Left colon (tissue), 2 donors: ENCODE measurements at places on chromosomes 7 and 10. TPM values are rescaled to one million over a fixed set of nuclear protein-coding genes. Genes with fewer than 3 reads are reported as not detected.

DNA sequence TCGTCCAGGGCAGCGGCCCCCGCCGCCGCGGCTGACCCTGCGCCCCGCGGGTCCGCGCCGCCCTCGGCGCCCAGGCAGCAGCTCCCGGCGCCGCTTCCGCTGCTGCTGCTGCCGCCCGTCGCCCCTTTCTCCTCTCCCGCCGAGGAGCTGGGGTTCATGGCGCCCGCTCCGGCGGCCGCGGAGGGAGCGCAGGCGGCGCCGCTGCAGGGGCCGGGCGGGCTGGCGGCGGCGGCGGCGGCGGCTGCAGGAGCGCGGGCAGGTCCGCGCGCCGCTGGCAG, 286 bp downstream of the DGKI start:
- no peak for DNase-seq

DNA sequence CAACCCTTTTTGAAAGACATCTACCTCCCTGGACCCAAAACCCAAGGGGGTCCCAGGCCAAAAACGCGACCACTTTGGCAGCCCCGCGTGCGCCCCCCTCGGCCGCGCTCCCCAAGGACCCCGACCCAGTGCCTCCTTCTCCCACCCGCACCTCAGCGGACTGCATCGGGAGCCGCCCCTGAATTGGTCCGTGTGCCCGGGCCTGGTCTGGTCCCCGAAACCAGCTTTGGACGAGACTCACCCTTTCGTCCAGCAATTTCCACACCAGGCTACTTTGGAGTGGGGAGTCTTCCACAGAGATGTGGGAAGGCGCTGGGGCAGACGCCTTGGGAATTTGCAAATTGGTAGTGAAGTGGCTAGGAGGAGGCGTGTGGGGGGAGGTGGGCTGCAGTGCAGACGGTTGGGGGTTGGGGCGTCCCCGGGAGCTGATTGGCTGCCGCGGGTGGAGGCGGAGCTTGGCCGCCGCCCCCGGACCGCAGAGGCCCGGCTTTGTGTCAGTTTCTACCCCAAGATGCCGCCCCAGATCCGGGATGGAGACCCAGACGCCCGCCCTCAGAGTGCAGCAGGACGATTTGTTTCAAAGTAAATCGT, 16.9 kb downstream of the TCAF1 start:
- no peak for DNase-seq

- no peak for DNase-seq
Observed at GRCh38 chr10:29266641-29267040, 22.2 kb upstream of the LYZL1 start.

DNA sequence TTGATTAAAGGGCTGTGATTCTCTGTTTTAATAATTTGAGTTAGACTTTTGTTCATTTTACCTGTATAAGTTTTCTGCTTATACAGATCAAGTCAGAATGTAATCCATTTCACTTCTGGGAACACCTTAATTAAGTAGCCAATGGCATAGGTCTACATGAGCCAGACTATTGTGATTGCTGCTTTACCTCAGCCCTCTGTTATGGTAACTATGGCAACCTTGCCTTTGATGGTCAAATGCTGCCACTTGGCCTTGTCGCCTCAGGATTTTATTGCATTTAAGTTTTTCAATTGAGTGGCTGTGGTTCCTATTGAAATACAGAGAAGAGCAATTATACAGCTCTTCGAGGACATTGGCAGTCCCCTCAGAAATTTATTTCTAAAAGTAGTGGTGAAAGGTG, 64.3 kb upstream of the TMEM106B start:
- DNase-seq: no peak

- DNase-seq: peak; percentile 80
Observed at GRCh38 chr10:124087672-124088634, 5.4 kb downstream of the CHST15 start.

DNA sequence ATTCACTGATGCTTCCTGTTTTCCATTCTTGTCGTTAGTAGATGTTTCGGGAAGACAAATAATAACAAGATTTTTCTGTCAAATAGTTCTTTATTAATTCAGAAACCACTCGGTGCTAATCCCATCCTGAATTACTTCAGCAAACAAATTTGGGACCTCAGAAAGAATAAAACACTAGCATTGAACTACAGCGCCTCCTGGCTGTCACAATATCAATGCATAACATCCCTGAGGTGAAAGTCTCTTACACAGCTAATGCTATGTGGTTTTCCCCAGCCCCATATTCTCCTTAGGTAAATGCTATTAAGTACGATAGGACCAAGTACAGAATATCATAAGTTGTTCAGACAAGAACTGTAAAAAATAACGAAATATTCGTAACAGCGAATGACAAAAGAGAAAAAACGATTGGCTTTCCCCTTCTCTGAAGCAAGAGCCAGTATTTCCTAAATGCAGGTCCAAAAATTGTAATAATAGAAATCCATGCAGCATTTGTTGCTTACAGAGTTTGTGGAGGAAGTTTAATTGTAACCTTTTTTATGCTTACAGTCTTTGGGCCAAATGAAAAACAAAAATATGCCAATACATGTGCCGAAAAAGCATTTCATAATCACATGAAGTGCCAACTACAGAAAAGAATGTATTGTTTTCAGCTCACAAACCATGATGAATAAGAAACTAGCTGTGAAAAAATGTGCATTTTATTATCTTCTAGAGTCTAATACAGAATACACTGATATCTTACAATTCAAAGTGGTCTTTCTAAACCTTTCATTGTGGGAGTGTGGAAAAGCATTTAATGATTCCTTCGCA, 47.3 kb downstream of the MYPN start:
- DNase-seq: peak; percentile 75

WIPF3 gene
- 1.7 TPM for total RNA-seq

RBM20 gene
- 1.9 TPM for total RNA-seq

TAS2R3 gene
- total RNA-seq: 1.8 TPM

GRCh38 chr10:16352146-16352545, 84.7 kb upstream of the PTER start:
- no peak for DNase-seq

- DNase-seq: no peak
Observed at GRCh38 chr7:70494225-70495032, 637.5 kb upstream of the GALNT17 start.

GRCh38 chr10:130396044-130396443, 259.9 kb downstream of the GLRX3 start:
- DNase-seq: no peak

HKDC1 gene
- total RNA-seq: 24.9 TPM

C10orf105 gene
- not detected for total RNA-seq

- no peak for DNase-seq
Observed at GRCh38 chr7:126803990-126804389, 448.8 kb downstream of the GRM8 start.
